Gastrocnemius medialis (tissue), 4 donors: ENCODE measurements at places on chromosomes 6 and 20. TPM values are rescaled to one million over a fixed set of nuclear protein-coding genes. Genes with fewer than 3 reads are reported as not detected.

C20orf202 gene
- total RNA-seq = not detected

ATAT1 gene
- total RNA-seq = 7.8 TPM

CYP21A2 gene
- 0.16 TPM for total RNA-seq

MYCT1 gene
- 13.7 TPM for total RNA-seq

DNMT3B gene
- 0.20 TPM for total RNA-seq

MEP1A gene
- total RNA-seq = not detected

CD93 gene
- 17.3 TPM for total RNA-seq

TRPC4AP gene
- 58.4 TPM for total RNA-seq

C20orf96 gene
- total RNA-seq = 1.5 TPM

C4B gene
- total RNA-seq = 8.1 TPM

SLC4A11 gene
- total RNA-seq = 2.0 TPM

PTCRA gene
- total RNA-seq = not detected

- DNase-seq = peak; percentile 53
Observed at GRCh38 chr6:108686896-108687295, 126.2 kb downstream of the FOXO3 start.

- DNase-seq = no peak
Observed at GRCh38 chr6:116118608-116119007, 7.3 kb downstream of the COL10A1 start.

GRCh38 chr20:23915844-23916243 is 36.3 kb upstream of the CST5 start:
- no peak for DNase-seq

DNA sequence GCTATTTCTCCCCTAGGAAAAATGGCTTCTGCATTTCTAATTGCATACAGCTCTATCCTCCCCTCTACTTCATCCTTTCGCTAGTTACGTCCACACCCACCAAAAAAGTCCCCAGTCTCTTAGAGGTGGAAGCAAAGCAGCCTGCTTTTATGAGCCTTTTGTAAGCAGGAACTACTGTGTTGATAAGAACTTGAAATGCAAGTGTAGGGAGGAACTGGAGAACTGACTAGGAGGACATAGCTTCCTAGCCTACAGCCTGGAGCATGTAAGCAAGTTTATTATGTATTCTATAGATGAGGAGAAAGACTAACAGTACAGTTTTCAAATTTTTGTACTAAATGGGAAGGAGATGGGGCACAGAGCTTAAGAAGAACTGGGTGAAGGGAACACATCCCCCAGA is 10.3 kb downstream of the ARHGAP18 start:
- no peak for DNase-seq

GRCh38 chr6:85435851-85436250 is 14.0 kb upstream of the NT5E start:
- DNase-seq = no peak

- DNase-seq = peak; percentile 20
Observed at GRCh38 chr6:39430871-39431523, 108.5 kb upstream of the KCNK16 start.

GRCh38 chr6:195861-196360 is 96.4 kb upstream of the DUSP22 start:
- DNase-seq = peak; percentile 31

GRCh38 chr6:143629104-143630080 is 48.4 kb upstream of the PHACTR2 start:
- DNase-seq = no peak

DNA sequence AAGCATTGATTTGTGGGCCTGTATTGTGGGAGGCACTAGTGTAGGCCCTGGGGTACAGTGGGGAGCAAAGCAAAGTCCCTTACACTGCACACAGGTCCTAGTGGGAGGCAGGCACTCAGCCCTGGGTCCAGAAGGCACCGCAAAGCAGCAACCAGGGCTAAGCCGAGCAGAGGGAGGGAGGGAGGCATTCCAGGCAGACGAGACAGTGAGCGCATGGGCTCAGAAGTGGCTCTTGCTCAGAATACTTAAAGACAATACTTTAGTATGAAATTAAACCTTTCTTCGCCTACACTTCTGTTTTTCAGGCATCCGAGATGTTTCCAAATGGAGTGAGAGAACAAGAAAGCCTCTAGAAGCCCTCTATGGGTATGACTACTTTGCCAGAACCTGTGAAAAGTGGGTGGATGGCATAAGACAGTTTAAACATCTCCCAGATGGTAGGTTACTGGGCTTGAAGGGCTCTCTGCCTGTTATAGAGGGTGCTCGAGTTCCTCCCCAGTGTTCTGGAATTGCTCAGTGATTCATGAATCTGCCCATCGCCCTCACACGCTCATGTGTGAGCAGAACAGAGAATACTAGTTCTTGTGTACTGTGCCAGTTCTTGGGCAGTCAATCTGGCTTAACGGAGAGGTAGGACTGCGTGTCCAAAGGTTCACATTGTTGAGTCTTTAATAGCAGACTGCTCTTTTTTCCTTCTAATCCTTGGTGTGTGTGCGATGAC is 18.7 kb downstream of the BPHL start:
- no peak for DNase-seq

DNA sequence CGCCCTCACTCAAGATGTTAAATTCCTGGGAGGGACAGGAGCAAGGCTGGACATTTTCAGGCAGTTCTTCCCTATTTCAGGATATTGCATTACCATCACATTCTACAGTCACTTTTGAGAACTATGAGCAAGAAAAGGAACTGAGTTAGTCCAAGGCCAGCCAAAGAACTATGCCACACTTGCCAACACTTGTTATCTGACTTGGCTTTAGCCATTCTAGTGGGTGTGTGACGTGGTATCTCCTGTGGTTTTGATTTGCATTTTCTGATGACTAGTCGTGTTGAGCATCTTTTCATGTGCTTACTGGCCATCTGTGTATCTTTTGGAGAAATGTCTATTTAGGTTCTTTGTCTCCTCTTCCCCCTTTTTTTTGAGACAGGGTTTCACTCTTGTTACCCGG is 12.0 kb downstream of the XRN2 start:
- DNase-seq = no peak

DNA sequence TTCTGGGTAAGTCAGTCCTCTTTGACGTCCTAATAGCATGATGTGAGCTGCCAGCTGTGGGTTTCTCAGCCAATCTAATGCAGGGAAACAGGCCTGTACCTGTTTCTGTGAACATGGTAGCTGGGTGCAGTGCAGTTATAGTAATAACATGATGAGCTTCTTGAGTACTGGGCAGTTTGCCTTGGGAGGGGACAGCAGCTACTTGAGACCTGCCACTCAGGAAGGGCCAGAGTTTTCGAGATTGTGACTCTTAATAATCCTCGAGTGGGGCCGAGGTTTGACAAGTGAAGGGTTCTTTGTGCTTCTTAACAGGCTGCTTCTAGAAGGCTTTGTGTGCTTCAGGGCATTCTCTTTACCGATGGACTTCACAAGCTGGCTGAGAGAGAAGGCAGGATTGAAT is 180.1 kb downstream of the JARID2 start:
- no peak for DNase-seq

DNA sequence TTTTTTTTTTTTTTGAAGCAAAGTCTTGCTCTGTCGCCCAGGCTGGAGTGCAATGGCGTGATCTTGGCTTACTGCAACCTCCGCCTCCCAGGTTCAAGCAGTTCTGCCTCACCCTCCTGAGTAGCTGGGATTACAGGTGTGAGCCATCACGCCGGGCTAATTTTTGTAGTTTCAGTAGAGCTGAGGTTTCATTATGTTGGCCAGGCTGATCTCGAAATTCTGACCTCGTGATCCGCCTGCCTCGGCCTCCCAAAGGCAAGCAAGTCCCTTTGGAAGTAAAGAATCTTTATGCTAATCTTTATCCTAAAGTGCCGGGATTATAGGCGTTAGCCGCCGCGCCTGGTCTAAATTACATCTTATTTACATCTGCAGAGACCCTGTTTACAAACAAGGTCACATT is 1.5 kb downstream of the PSMG4 start:
- no peak for DNase-seq

- no peak for DNase-seq
Observed at GRCh38 chr6:116438590-116439448, 22.4 kb upstream of the CALHM6 start.

- DNase-seq = peak; percentile 91
Observed at GRCh38 chr20:62282877-62283503, 19.8 kb upstream of the ADRM1 start.

DNA sequence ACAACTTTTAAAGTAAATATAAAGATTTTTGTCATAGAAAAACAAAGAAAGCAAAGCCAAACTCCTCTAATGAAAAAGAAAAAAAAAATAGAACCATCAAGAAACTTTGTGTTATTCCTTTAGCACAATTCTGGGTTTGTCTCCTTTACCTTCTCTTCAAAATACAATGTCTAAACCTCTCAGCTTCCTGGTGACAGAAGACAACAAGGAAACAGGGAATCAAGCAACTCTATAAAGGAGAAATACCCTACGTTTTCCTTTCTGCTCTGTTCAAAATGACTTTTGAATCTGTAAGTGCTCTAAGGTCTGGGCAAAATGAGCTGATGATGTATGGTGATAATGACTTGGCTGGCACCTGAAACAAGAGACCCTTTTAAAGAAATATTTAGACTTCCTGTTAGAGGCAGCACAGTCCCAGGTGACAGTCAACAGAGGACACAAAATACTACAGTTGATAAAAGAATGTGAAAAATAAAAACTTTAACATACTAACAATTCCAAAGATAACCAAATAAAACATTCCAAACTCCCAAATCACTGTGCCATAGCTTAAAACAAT is 101.4 kb downstream of the PRDM1 start:
- DNase-seq = no peak

DNA sequence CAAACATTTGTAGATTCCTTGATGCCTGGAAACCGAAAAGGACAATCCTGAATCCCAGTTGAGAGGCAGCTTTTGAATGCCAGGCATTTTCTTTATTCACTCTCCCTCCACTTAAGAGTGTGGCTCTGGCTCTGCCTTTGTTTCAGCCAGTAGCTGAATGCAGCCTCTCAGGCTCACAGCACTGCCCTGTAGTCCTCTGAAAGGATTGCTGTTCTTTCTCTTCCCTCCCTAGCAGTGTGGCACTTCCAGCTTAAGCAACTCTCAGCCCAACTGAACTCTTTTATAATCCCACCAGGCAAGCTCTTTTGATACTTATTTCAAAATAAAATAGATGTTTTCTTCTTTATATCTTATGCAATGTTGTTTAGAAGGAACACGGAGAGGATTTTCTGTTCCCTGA is 415.6 kb downstream of the GJA1 start:
- peak; percentile 13 for DNase-seq

GRCh38 chr20:63261060-63261794 is 7.0 kb upstream of the NKAIN4 start:
- no peak for DNase-seq

GRCh38 chr6:166924531-166924930 is 31.8 kb downstream of the RNASET2 start:
- no peak for DNase-seq

DNA sequence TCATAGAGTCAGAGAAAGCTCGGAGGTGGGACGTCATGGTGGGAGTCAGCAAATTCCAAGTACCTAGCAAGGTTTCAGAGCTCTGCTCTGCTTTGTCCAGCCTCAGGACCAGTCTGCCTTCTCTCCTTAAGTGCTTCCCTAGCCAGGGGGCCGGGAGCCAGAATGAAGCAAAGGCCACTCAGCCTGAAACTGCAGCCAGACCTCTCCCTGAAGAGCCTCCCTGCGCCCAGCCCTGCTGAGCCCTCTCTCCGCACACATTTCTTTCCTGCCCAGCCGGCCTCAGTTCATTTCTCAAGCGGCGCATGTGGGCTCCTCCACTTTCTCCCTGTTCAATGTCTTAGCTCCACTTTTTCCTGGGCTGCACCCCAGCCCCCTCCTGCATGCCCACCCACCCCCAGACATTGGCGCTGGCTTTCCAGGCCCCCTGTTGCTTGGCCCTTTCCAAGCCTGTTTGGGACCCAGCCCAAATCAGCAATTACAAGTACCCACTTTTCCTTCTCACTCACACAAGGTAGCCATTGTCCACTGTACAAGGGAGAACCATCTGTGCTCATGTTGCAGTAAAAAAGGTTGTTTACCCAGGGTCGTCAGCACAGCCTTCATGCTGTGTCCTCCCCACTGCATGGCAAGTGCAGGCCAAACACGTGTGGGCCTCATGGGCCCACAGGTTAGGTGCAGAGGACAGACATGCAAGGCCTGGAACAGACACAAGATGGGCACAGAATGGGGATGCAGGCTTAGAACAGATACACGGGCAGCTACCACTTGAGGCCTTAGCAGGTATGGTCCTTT is 147.1 kb downstream of the MRPL14 start:
- no peak for DNase-seq

DNA sequence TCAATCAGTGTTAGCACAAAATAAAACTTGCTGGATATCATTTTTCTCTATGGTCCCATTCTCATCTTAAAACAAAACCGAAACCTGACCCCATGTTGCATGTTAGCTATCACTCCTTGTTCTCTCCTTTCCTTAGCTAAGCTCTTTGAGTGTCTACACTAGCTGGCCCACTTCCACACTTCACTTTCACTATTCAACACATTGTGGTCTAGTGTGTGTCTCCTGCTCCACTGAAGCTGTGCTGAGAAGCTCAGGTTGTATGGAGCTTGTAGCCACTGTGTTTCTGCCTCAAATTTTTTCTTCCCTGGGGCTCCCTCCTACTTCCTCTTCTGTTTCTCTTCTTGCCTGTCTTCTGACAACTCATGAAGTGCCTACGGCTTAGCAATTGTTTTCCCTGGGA is 223.0 kb downstream of the NKAIN2 start:
- DNase-seq = no peak

DNA sequence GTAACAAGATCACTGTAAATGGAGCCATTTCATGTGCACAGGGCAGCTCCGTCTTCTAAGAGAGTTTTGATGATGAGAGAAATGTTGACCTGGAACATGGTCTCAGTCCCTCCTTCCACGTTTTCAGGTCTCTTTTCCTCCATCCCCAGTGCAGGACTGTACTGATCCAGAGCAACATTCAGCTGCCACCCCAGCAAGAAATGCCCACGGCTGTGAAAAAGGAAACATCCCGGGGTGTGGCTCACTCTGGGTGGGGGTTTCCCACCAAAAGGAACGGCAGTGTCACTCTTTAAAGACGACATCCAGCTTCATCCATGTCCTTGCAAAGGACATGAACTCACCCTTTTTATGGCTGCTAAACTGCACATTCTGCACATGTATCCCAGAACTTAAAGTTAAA is 92.6 kb downstream of the ERMARD start:
- no peak for DNase-seq

DNA sequence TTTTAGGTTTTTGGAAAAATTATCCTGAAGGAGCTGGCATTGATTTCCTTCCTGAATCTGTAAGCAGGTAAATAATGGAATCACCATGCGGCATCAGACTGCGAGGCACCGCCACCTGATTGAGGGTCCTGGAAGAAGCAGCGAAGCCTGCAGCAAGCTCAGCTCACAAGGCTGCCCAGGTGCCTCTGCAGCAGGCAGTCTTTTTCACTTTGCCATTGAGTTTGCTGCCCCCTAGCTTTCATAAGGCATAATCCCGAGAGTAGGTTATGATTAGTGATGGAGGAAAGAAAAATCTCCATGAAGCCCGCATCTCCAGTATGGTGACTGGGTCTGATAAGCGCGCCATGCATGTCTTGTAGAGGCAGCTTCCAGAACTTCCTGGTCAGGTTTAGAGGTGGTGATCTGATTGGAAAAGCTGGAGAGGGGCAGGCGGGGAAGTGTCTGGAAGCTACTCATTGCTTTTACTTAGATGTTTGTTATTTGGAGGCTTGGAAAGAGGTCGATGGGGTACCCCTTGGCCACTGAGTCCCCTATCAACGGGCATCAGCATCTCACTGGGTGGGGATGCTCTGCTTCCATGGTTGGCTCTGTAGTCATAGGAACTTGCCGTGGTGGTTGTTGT is 26.7 kb downstream of the IYD start:
- peak; percentile 17 for DNase-seq

GRCh38 chr6:26335231-26335630 is 29.8 kb upstream of the BTN3A2 start:
- no peak for DNase-seq
